Stimulated activated CD4-positive, alpha-beta T cell treated with anti-CD3 and anti-CD28 coated beads, TNF-alpha, amount 100 ng/mL, for 4 hours (primary cell): ENCODE measurements at places on chromosomes 12 and 14.

- DNase-seq = no peak
These were observed 29.9 kb downstream of the BTBD7 start for GRCh38 chr14:93302688-93303581.

DNA sequence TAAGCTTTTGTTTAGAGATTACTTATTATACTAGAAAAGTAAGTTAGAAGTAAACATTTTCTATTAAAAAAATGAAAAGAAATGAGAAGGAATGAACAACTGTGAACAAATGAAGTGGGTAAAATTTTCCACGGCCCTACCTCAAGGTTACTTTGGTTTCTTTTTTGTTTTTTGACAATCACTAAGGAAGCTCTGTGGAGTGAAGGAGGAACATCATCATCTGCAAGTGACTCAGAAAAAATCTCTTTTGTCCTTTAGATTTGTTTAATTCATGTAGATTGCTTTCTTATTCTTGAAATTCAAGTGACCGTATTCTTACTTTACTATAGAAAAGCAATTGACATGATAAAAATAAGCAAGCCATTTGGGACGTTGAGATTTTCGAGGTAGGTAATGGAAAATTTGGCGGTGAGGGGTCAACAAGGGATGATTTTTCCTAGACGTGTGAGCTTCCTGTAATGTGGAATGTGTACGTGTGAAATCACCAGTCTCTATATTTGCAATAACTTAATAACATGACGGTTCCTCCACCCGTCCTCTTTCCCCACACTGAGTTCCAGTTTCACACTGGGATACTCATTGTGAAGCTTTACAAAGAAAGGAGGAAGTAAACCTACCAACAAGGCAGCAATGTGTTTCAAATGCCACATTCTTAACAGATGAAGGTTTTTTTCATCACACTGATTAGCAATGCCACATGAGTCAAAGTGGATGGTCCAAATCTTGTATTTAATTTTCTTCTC is 62.3 kb upstream of the EGLN3 start:
- no peak for DNase-seq

- peak; percentile 75 for DNase-seq
These were observed 25.0 kb downstream of the HIP1R start for GRCh38 chr12:122860040-122860853.

DNA sequence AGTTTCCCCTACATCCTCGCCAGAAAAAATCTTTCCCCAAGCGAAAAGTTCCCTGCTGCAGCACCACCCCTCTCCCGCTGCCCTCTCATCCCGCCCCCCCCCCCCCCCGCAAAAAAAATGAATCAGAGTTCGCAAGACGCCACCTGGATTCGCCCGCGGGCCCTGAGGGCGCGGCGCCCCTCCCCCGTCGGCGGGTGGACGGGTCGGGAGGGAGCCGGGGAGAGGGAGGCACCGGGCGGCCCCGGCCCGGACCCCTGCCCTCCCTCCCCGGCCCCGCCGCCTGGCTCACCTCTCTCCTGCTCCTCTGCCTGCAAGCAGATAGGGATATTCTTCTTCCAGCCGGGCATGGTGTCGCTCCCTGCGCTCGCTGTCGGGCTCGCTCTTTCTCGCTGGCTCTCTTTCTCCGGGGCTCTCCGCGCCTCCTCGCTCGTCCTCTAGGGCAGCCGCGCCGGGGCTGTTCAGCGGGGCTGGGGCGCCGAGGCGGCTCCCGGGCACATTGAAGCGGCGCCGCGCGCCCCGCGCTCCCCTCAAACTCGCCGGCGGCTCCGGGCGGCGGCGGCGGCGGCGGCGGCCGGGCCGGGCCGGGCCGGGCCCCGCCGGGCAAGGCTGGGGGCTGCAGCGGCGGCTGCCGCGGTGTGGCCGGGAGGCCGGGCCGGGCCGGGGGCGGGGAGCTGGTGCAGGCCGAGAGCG is 200.3 kb upstream of the CAND1 start:
- DNase-seq = peak; percentile 31

GRCh38 chr14:100049220-100049619 is 16.0 kb upstream of the EVL start:
- DNase-seq = no peak

- DNase-seq = no peak
These were observed 334.1 kb upstream of the RGS6 start for GRCh38 chr14:71597955-71598660.

DNA sequence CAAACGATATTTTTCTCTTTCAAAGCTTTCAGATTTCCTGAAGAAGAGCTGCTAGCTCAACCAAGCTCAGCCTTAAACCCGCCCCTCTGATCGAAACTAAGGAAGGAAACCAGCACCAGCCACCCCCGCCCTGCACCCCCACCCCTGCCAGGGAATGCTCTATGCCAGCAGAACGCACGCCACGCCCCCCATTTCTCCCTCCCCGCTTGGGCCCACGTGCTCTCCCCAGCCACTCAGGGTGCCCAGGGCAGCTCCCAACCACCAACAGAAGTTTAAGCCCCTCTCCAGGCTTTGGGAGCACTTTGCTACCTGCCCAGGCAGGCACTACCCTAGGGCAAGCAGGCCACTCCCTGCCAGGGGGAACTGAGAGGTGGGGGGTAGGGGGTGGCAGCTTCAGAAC is 18.8 kb upstream of the KRT78 start:
- DNase-seq = no peak

DNA sequence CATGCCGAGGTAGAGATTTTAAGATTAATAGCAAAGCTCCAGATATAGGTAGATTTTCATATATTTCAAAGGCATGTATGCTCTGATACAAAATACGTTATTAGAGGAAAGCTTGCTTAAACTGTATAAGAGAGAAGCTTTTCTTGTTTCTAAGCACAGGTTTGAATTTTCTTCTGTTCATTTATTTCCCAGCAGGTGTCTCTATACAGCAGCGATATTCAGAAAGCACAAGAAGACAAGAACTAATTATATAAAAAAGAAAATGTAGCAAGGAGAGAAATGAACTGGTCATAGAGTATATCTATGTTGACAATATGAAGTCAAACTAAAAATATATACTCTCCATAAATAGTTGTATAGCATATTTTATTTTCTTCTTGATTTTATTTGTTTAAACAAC is 307.4 kb upstream of the NOVA1 start:
- DNase-seq = no peak

DNA sequence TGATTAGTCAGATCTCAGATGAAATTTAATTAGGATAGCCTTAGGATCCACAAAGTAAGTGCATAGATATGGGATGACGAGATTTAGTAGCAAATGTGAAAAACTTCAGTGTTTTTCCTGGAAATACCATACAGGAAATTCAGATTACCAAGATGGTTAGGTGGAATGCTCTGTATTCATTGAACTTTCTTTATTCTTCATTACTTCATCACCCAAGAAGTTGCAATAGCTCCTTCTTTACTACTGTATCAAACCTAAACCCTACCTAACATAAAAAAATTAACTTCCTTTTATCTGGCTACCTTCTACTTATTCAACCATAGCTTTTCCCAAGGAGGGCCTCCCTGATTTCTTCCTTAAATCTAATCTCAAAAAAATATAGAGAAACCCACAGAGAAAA is 100.4 kb downstream of the TTC6 start:
- no peak for DNase-seq

DNA sequence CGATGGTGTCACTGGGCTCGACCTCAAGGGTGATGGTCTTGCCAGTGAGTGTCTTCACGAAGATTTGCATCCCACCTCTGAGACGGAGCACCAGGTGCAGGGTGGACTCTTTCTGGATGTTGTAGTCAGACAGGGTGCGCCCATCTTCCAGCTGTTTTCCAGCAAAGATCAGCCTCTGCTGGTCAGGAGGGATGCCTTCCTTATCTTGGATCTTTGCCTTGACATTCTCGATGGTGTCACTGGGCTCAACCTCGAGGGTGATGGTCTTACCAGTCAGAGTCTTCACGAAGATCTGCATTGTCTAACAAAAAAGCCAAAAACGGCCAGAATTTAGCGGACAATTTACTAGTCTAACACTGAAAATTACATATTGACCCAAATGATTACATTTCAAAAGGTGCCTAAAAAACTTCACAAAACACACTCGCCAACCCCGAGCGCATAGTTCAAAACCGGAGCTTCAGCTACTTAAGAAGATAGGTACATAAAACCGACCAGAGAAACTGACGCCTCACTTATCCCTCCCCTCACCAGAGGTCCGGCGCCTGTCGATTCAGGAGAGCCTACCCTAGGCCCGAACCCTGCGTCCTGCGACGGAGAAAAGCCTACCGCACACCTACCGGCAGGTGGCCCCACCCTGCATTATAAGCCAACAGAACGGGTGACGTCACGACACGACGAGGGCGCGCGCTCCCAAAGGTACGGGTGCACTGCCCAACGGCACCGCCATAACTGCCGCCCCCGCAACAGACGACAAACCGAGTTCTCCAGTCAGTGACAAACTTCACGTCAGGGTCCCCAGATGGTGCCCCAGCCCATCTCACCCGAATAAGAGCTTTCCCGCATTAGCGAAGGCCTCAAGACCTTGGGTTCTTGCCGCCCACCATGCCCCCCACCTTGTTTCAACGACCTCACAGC is 717 bp downstream of the UBC start:
- DNase-seq = peak; percentile 92

GRCh38 chr12:49809381-49809905 is 18.8 kb downstream of the NCKAP5L start:
- no peak for DNase-seq
